SW 1271 (cell line): ENCODE measurements at places on chromosomes 16 and 17.

DNA sequence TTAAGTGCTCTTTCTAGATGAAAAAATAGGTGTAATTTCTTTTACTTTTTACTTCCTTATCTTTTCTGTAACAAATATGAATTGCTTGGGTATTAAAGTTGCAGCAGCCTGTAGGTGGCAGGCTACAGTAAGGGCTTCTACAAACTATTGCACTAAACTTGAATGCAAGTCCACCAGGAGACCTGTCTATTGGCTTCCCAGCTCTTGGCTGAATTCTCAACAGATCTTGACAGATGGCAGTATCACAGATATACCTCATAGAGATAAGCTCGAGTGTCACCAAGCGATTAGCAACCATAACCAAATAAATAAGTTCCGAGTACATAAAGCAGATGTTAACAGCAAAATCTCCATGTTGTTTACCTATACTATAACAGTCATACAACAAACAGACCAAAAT is 5.9 kb downstream of the BBS2 start:
- peak; percentile 67 for DNase-seq

DNA sequence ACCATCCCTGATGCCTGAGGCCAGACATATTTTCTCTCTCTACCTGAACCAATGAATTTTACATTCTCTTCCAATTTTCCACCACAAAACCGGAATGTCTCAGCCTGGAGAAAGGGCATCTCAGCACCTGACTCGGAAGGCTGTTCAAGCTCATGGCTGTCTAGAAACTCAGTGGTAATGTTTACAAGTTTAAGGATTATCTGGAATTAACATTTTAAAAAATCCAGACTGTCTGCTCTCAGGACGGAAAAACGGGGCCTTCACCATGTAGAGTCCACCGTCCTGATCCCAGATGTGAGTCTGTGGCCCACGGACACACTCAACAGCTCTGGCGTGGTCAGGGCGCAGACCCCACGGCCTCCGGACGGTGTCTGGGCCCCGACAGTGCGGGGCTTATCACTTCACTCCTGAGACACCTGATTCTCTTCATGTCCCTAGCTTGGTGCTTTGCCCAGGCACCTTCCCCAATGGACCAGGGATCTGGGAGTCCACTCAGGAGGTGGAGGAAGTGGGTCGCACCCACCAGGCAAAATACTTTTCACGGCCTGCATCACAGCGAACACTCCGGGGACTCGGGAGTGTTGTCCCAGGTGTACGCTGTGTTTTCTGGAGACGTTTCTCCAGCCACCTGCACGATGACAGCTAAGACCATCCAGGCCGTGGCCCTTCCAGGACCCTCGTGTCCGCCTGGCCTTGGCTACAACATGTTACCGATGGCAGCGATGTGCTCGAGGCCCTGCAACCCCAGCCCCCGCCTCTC is 101.5 kb downstream of the ZNF778 start:
- no peak for DNase-seq

- DNase-seq = no peak
Measured at GRCh38 chr17:31295489-31295871, 1.6 kb downstream of the OMG start.

GRCh38 chr17:61118871-61119270 is 280.8 kb upstream of the TBX2 start:
- no peak for DNase-seq

GRCh38 chr17:62754631-62755030 is 53.5 kb downstream of the MARCHF10 start:
- DNase-seq = no peak

- peak; percentile 91 for DNase-seq
Measured at GRCh38 chr17:56681561-56682266, 88.2 kb downstream of the NOG start.

DNA sequence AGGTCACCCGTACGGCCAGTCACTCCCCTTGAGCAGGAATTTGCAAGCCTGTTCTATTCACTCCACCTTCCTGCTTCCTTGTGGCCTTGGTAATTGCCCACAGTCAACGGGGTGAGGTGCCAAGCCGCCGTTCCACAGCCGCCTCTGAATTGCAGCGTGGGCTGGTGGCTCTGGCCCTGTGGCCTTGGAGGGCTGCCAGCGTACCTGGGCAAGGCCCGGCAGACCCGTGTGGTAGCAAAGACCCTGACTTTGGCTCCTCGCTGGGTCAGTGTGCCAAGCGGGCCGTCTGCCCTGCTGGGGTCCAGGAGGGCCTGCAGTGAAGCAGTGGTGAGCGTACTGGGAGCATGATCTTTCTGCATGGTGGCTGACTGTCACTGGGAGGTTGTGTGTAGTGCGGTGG is 3.6 kb downstream of the BANP start:
- DNase-seq = no peak

- no peak for DNase-seq
Measured at GRCh38 chr16:85153046-85153445, 40.8 kb upstream of the CIBAR2 start.

GRCh38 chr17:3944485-3945388 is 19.5 kb downstream of the ATP2A3 start:
- no peak for DNase-seq

- DNase-seq = no peak
Measured at GRCh38 chr17:15738066-15738465, 6.0 kb downstream of the TBC1D26 start.

DNA sequence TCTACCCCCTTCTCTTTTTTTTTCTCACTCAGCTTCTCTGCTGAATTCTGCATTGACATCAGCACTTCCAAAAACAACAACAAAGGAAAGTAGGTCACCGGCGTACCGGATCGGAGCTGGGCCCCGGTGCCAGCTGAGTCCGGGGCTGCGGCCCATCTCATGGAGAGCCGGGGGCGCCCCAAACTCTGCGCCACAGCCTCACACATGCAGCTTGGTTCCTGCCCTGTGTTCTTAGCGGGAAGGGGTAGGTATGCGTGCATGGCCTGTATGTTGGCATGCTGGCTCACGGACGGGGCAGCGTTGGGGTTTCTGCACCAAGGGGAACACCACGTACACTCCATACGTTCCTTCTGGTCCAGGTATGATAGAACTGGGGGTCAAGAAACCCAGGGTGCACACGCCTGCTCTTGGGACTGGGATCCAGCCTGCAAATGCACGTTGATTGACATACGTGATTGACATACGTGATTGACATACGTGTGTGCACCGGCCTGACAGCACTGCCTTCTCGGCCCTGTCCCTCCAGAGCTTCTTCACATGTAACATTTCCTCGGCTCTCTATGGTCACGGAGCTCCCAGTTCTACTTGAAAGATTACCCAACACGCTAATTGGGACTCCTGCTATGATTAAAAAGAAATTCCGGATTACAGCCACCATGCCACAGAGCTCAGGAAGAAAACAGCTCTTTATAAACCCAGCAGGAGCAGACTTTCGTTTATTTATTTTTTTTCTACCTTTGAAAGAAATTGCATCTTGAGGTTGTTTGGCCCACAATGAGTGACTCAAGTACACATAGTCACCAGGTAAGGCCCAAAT is 88.7 kb downstream of the RPA1 start:
- no peak for DNase-seq

- DNase-seq = no peak
Measured at GRCh38 chr17:48588074-48588415, 2.0 kb downstream of the HOXB3 start.

- no peak for DNase-seq
Measured at GRCh38 chr17:63798572-63799106, 24.7 kb downstream of the DDX42 start.

DNA sequence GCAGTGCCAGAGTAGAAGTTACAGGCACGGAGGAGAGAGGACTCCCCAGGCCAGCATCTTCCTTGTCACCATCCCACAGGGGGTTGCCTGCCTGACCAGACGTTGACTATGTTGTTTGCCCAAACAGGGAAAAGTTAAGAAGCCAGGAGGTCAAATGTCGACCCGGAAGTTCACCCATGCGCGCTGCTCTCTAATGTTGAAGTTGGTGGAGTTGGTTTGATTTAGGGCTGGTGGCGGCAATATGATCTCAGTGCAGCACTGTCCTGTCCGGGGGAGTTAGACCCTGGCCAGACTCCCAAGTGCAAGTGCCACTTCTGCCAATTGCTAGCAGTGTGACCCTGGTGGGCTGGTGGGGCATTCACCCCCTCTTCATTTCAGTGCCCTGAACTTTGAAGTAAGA is 30.4 kb downstream of the RGS9 start:
- DNase-seq = no peak

DNA sequence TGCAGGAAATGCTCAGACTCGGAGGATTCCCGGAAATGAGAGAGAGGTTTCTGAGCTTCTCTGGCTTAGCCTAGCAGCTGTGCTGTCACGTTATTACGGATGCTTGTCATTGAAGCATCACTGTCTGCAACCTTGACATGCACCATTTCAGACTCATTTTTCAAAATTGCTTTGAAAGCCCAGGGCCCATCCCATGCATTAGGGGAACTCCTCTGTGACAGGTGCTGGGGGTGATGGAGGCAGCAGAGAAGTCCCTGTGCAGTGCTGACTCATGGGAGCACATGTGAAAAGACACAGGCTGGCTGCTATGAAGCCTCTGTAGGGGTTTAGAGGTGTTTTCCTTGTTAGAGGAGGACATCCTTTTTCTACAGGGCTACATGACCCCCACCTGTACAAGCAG is 214.0 kb upstream of the MPHOSPH6 start:
- DNase-seq = no peak

- DNase-seq = no peak
Measured at GRCh38 chr17:47087093-47087492, 102.0 kb downstream of the CDC27 start.
